ENCODE measurements at places on chromosomes 1 and 21.
A peak's percentile ranks its signal among the peaks of the same experiment; 100 is the strongest.

DNA sequence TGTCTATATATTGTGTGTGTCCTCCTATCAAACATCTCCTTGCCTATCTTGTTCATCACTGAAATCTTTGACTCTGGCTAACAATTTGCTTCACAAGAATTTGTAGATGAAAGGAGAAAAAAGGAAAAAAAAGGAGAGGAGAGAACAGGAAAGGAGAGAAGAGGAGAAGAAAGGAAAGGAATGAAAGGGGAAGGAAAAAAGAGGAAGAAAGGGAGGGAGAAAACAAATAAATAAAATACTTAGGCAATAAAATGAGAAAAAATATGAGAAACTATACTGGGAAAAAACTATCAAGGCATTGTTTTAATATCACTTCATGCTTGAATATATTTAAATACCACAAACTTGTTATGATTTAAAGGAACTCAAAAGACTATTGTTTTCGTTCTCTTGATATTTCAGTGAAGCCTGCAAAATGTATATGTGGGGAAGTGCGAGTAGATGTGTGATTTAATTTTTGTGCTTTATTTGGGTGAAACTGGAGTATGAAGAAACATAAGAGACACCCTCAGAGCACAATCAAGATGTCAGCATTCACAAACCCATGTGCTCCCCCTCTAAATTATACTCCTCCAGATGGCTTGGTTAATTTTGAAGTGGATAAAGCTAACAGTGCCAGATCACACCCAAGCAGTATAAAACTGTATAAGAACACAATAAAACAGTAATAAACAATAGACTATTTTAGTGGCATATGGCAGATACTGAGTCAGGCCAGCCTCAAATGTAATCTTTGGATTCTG is 205.7 kb upstream of the SAMSN1 start:
- DNase-seq: no peak

DNA sequence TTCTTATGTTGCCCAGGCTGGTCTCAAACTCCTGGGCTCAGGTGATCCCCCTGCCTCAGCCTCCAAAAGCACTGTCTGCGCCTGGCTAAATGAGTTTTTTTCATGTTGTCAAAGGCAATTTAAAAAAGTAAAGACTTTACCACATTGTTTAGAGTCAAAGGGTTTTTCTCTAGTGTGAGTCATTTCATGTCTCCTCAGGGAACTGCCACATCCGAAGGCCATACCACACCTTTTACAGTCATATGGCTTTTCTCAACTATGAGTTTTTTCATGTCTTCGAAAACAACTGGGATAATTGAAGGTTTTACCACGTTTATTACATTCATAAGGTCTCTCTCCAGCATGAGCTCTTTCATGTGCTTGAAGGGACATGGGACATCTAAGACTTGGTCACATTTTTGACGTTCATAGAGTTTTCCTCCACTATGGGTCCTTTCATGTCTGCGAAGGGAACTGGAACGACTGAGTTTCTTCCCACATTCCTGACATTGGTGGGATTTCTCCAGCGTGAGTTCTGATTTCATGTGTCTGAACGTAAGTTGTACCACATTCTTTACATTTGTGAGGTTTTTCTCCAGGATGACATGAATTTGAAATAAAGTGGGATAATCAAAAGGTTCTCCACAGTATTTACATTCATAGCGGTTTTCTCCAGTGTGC is 65.6 kb downstream of the UCHL5 start:
- no peak for DNase-seq

DNA sequence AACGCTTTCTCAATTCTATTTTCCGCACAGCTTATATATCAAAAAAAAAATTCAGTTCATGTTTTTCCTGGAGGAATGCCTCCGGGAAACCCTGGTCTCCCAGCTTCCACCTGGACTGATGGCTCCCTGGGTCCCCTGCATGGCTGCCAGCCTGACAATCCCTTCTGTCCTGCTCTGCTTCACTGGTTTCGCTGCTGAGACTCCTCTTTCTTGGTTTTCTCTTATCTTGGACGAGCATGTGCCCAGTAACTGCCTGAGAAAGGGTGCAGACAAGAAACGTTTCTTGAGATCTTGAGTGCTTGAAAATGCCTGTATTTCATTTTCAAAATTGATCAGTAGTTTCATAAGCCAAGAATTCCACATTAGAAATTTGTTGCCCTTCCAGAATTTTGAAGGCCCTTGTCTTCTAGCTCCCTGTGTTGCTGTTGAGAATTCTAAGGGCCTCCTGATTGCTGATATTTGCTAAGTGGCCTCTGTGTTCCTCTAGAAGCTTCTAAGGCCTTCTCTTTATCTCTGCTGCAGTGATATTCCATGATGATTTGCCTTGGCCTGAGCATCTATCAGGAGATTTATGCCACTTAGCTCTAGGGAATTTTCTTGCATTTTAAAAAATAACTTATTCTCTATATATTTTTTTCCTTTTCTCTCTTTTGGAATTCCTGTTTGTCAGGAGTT is 44.7 kb downstream of the ETS2 start:
- DNase-seq: peak; percentile 29

DNA sequence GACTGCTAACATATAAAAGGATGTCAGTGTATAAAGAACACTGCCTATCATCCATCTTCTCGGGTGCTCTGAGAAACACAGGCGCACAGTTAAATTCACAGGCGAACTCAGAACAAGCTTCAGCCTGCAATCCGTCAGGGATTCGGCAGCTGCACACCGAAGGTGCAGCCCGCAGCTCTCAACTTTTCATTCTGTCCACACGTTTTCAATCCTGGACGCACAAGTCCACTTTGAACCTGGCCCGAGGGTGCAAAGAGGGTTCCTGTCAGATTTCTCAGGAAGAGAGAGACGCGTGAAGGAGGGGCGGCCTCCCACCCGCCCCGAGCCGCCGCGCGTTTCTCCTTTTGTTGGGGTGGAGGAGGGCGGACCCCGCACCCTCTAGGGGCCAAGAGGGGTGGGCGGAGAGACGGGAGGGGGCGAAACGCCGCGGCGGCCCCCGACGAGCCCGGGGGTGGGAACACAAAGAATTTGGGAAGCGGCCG is 724 bp downstream of the DOCK7 start:
- no peak for DNase-seq

- peak; percentile 61 for DNase-seq
These were observed 172.2 kb upstream of the IRF2BP2 start for GRCh38 chr1:234782105-234782751.

GRCh38 chr1:235021321-235021720 is 107.3 kb downstream of the TOMM20 start:
- no peak for DNase-seq

- DNase-seq: no peak
These were observed 42.0 kb downstream of the S1PR1 start for GRCh38 chr1:101278845-101279244.

DNA sequence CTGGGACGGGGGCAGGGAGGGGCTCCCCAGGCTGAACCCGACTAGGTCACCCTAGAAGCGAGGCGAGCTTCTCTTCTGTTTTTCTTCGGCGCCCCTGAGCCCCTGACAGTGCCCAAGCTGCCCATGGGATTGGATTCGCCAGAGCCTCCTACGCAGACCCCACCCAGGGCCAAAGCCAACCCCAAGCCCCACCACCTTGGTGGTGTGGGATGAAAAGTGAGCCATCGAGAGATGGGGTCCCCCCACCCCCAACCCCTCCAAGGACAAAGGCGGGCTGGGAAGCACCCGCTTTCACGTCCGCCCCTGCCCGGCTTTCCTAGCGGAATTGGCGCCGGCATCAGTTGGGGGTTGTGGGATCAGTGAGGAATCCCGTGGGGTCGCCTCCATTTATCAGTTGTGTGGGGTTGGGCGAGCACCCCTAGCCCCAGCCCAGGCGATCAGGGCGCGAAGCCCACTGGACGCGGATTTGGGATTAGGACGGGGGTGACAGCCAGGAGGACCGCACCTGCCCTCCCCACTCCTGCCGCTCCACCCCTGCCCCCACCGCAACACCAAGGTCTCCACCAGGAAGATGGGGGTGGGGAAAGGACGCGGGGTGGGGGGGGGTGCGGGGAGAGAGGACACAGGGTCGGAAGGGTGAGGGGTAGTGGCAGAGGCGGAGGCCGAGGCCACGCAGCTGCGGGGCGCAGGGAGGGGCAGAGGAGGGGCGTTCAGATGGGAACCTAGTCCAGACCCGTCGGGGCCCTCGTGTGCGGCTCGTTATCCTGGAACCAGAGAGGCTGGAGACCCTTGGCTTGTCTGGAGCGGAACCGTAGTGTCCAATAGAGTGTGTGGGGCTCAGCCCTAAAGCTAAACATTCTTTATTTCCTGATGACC is 4.4 kb downstream of the TSPEAR start:
- DNase-seq: peak; percentile 55

DNA sequence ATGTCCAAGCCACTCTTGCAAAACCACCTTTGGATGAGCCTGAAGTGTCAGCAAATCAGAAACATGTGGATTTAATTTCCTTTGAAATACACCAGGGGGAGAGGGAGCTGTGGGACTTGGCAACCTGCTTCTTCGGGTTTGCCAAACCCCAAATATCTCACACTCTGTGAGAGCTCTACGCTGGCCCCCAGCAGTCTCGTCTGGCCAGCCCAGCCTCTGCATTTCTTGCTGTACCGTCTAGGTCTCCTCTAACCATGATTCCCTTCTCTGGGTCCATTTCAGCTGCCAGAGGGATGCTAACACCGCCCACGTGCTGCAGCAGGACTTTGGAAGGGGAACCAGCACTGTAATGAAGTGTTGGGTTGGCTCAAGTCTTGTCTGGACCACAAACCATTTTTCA is 114.6 kb downstream of the MRPS6 start:
- no peak for DNase-seq

DNA sequence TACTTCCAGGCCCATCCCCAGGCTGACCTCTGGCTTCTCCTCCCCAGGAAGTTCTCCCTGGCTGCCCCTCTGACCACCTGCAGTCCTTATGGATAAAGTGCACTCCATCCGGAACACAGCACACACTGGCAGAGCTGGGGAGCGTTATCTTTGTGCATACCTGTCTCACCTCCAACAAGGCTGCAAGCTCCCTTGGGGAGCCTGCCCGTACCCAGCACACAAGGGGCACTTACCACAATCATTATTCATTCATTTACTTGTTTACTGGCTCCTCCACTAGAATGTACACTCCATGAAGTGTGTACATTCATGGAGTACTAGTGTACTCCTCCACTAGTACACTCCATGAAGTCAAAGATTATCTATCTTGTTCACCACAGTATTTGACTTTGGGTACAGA is 30.3 kb downstream of the GLIS1 start:
- no peak for DNase-seq

- no peak for DNase-seq
These were observed 15.4 kb downstream of the TTC39A start for GRCh38 chr1:51314974-51315373.

- DNase-seq: no peak
These were observed 151.6 kb upstream of the IVNS1ABP start for GRCh38 chr1:185468626-185469025.

- no peak for DNase-seq
These were observed 46.1 kb upstream of the FBXO28 start for GRCh38 chr1:224067621-224068457.

DNA sequence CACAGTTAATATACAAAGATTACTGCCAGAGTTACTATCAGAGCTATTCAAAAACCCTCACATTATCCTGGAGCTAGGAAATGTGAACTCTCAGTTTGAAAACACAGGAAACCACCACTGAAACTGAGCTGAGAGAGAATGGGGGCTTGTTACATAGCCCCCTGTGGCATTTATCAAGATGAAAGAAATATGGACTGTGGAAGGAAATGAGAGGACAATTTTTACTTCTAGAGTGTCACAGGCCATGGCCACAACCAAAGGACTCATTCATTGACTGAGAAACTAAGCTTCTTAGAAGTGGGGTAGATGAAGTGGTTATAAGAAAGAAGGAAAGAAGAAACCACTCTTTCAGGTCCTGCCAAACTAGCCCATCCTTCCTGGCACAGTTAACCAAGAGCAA is 25.3 kb downstream of the DSTYK start:
- no peak for DNase-seq

GRCh38 chr21:42202321-42202720 is 16.6 kb upstream of the ABCG1 start:
- DNase-seq: peak; percentile 13

GRCh38 chr1:183516725-183517124 is 44.4 kb downstream of the SMG7 start:
- no peak for DNase-seq

- no peak for DNase-seq
These were observed 269.2 kb upstream of the NRIP1 start for GRCh38 chr21:15333951-15334350.

DNA sequence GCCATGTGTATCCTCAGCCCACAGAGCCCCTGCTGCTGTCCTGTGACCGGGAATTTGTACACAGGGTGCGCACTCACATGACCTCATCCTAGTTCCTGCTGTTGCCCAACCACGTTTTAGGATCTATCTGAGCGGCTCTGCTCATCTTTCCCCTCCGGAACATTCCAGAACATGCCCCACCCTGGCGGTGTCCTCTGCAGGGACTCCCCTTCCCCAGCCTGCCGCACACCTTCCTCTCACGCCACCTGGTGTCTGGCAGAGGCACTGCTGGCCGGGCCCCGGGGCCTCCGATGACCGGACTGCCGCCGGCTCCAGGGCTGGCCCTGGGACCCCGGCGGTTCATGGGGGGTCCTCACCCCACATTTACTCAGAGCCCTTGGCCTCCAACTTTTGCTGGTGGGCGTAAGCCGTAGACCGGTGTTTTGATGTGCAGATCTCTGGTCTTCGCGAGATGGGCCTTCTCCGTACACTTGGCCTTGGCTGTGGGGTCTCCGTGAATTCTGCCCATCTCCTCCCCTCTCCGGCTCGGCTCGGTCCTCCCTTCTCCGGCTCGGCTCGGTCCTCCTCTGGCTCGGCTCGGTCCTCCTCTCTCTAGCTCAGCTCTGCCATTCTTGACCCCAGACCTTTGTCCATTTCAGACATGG is 29.5 kb downstream of the ARHGEF16 start:
- DNase-seq: peak; percentile 72

GRCh38 chr21:35072960-35073359 is 23.9 kb upstream of the RUNX1 start:
- DNase-seq: no peak

DNA sequence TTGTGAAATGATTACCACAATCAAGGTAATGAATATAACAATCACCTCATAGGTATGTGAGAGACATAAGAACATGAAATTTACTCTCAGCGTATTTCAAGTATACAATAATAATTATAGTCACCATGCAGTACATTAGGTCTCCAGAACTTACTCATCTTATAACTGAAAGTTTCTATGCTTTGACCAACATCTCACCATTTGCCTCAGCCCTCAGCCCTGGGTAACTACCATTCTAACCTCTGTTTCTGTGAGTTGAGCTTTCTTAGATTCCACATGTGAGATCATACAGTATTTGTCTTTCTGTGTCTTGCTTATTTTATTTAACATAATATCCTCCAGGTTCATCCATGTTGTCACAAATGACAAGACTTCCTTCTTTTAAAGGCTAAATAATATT is 57.3 kb downstream of the AGO3 start:
- no peak for DNase-seq

- no peak for DNase-seq
These were observed 116.2 kb downstream of the HMCN1 start for GRCh38 chr1:185850366-185850765.

- no peak for DNase-seq
These were observed 1.4 kb downstream of the B4GALT3 start for GRCh38 chr1:161175771-161176453.

- DNase-seq: peak; percentile 38
These were observed 492.0 kb upstream of the VAMP3 start for GRCh38 chr1:7278827-7279765.

All from ecto neural progenitor cell (in vitro differentiated cells).